Fibroblast of skin of right quadriceps (primary cell): ENCODE measurements at places on chromosomes 16 and 17.
A peak's percentile ranks its signal among the peaks of the same experiment; 100 is the strongest.

GRCh38 chr17:51636291-51636690 lies 375.9 kb downstream of the UTP18 start:
- no peak for DNase-seq

- DNase-seq, result peak; percentile 81
Observed at GRCh38 chr16:24609740-24610415, 70.5 kb downstream of the RBBP6 start.

GRCh38 chr16:48131201-48131935 lies 24.4 kb downstream of the ABCC12 start:
- no peak for DNase-seq

GRCh38 chr17:56803071-56803470 lies 30.6 kb downstream of the C17orf67 start:
- DNase-seq, result no peak

DNA sequence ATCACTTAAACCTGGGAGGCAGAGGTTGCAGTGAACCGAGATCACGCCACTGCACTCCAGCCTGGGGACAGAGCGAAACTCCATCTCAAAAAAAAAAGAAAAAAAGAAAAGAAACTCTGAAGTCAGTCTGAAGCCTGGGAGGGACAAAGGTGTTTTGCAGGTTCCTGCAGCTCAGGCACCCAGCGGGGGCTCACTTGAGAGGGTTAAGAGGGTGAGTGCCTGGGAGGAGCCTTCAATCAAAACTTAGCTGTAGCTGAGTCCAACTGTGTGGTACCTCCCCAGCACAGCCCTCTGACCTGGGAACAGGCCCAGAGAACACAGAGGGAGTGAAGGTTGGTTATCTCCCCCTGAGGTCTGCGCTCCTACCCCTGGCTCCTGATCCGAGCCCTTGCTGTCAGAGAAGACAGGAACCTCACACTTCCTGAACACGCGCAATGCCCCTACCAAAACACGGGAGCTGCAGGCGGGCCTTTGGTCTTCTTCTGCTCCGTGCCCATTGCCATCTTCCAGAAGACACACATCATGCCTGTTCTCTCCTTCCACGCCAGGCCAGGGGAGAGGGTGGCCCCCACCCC lies 20.4 kb upstream of the ZC3H18 start:
- DNase-seq, result no peak

- DNase-seq, result no peak
Observed at GRCh38 chr16:67108931-67109406, 772 bp upstream of the PHAF1 start.

GRCh38 chr17:12193144-12193735 lies 172.6 kb downstream of the MAP2K4 start:
- no peak for DNase-seq

DNA sequence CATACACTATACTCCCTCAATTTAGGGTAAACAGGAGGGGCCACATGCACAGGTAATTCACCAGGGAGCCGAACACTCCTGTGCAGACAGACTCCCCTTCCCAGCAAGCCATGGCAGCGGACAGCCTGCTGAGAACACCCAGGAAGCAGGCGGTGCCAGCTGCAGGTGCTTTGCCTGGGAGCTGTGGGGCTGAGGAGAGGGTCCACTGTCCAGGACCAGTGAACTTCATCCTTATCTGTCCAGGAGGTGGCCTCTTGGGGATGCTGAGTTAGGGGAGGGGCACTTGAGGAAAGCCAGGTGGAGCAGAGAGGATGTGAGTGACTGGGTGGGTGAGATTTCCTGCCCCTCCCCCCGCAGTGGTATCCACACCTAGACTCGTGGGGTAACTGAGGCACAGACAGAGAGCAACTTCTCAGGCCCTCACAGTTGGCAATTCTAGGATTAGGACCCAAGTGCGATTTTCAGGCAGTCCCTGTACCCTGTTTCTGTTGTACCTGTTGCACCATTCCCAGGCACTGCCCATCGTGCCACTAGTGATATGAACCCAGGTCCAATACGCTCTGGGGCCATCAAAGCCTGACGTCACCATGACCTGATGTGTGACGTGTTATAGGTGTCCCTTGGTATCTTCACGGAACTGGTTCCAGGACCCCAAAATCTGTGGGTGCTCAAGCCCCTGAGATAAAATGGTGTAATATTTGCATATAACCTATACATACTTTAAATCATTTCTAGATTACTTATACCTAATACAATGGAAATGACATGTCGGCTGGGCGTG lies 1.2 kb downstream of the GRN start:
- DNase-seq, result no peak

DNA sequence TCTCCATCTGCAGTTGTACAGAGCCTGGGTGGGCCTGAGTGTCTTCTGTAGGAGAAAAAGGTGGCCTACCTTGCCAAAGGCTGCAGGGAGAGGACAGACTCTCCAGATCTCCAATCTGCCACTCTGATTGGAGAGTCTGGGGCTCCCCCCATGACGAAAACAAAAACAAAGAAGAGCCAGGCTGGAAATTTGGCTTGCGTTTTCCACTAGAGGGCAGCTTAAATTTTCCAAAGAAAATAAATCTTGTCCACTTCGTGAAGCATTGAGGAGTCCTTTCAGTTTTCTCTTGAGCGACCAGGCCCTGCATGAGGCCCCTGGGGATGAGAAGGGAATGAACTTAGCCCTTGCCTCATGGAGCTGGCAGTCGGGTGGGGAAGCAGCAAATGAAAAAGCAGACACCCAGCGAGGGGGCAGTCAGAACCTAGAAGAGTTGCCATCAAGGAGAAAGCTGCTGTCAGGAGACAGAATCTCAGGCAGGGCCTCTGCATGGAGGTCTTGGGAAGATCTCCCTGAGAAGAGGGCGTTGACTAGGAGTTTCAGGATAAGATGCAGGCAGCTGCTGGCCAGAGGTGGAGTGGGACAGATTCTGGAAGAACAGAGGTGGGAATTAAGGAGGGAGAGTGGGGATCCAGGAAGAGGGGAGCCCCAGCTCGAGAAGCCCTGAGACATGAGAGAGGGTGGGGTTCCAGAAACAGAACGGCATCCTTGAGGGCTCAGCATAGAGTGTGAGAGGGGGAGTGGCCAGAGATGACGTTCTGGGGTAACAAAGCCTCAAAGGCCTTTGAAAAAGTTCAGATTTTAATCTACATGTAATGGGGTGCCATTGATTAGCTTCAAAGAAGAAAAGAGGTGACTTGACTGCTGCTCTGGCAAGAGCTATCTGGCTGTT lies 8.4 kb upstream of the SHCBP1 start:
- peak; percentile 66 for DNase-seq

GRCh38 chr16:1157639-1158455 lies 4.9 kb downstream of the CACNA1H start:
- DNase-seq, result no peak

DNA sequence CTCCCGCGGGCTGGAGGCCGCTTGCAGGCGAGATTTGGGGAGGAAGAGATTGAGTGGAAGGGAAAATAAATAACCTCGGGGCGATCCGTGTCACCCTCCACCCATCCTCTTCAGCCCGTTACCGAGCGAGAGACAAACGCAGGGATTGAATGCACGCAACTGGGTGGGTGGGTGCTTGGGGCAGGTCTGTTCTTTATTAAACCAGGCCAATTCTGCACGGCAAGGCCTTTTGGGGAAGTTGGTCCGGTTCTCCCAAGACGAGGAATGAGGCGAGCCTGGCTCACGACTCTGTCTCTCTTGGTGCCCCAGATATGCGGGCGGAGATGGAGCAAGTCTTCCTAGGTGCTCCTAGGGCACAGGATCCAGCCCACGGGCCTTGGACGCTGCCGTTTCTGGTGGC lies 396 bp upstream of the HOXB7 start:
- DNase-seq, result peak; percentile 24

GRCh38 chr16:67775273-67775672 lies 31.1 kb downstream of the RANBP10 start:
- DNase-seq, result peak; percentile 20

DNA sequence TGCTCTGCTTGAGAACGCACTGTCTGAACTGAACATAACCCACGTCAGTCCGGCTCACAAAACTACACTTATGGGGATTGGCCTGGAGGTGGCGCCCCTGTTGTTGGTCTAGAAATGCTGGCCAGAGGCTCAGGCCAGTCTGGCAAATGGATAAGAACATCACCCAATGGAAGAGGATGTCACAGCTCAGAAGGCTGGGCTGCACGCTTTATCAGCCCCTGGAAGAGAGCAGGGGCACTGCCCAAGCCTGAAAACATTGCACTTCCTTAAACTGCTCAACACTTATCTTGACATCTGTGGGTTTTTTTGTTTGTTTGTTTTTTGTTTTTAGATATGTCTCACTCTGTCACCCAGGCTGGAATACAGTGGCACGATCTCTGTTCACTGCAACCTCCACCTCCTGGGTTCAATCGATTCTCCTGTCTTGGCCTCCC lies 24.8 kb upstream of the BPTF start:
- DNase-seq, result peak; percentile 59

DNA sequence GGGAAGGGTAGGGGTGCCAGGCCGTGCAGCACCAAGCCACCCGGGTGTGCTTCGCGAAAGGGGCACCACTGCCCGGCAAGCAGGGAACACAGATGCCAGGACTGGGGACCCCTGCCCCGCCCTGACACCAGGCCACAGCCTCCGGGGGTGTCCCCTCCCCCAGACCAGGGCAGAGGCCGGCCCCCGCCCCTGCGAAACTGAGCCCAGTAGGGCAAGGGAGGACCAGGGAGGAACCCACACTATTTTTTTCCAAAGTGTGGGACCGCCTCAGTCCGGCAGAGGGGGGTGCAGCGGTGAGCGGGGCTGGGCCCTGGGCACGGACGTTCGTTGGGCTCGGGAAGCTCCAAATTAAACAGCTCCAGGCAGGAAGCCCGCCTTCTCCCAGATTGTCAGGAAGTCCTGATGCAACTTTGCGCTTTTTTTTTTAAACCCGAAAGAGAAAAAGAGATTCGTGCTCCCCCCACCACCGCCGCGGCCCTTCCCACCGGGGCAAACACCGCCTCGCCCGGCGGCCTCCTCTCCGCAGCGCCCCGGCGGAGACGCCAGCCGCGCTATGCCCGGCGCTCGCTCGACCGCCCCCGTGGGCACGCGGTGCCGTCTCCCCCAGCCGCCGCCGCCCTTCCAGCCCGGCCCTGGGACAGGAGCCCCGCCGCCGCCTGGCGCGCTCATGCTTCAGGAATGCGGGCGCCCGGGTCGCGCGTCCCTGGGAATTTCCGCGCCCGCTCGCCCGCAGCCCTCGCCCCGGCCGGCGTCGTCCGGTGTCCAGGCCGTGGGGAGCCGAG lies 755 bp downstream of the PIEZO1 start:
- peak; percentile 83 for DNase-seq
